NCI-H1092 (cell line): ENCODE measurements at places on chromosomes 3 and 15.

DNA sequence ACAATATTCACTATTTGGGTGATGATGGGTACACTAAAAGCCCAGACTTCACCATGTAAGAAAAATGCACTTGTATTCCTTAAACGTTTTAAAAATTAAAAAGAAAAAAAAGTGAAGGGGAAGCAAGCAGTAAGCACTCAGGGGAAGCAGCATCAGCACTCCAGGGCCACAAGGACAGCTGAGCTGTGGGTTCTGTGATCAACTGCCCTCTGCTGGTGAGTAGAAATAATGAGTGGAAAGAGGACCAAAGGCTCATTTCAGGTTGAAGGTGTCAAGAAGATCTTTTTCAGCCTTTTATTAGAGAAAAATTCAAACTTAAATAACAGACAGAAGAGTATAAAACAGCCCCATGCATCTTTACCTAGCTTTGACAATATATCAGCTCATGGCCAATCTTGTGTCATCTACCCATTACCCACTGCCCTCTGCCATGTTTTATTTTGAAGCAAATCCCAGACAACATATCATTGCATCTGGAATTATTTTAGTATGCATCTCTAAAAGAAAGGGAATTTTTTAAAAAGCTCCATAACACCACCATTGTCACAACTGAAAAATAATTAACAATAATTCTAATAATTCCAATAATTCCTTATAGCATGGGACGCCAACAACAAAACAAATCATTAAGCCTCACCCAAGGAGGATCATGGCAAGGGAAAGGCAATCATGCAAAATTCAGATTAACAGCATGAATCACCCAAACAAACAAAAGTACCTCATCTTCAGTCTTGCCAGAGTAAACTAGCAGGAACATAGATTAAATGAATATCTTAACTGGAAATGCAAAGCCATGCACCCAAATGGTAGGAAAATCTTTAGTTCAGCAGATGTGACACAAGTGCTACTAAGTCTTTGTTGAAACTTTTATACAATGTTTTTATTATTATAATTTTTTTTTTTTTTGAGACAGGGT, 42.5 kb downstream of the TAMM41 start:
- no peak for DNase-seq

- DNase-seq, result no peak
Measured at GRCh38 chr3:188084752-188085583, 69.0 kb upstream of the LPP start.

DNA sequence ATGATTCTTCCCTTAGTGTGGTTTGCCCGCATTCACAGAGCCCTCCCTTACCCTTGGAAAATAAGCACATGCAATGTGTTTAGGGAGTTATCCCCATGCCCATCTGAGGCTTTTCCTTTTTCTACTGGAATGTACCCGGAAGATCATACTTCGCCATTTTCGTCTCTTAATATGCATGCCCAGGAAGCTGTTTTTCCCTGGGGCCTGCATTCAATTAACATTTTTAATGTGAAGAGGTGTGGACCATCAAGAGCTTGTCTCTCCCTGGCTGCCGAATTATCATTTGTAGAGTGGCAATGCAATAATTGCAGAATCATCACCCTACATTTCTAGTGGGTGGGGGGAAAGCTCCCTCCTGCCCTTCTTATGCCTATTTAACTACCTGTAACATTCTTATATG, 976.3 kb downstream of the DIPK2A start:
- DNase-seq, result no peak

- no peak for DNase-seq
Measured at GRCh38 chr3:98587654-98588053, 5.8 kb downstream of the CPOX start.

DNA sequence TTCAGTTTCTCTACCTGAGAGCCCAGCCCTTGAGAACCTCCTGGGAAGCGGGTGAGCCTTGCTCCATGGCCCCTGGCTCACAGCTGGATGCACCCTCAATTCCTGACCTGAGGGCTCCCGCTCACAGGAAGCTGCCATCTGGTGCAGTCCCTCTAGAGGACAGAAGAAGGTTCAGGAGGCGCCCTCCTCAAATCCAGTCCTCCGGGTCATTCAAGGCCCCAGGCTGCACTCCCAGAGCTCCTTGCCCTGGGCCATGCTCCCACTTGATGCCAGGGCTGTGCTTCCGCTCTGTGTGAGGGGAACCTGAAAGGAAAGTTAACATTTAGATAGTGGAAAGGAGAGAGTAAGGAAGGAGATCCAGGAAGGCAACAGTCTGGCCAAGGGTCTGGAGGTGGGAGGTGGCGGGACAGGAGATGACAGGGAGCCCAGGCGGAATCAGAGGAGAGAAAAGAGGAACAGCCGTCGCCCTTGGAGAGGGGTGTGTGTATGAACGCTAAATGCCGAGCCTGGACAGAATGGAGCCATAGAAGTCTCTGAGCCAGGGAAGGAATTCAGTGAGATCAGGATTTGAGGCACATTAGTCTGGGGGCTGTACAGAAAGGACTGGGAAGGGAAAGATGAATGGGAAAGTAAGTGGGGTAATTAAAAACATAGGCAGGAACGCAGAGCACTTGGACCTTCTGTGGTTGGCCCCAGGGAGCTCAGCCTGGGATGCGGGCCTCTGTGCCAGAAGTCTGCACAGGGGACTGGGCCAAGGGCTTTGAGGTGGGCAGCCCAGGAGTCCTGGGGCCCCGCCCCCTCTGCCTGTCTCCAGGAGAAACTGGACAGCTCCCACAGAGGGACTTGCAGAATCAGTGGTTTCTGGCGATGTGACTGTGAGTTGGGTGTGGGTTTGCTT, 26.1 kb downstream of the TBC1D21 start:
- no peak for DNase-seq

GRCh38 chr3:16885593-16886302, 993 bp downstream of the PLCL2 start:
- DNase-seq, result no peak

- no peak for DNase-seq
Measured at GRCh38 chr15:52301265-52301847, 5.8 kb upstream of the MYO5C start.

GRCh38 chr3:14283813-14284438, 105.3 kb downstream of the LSM3 start:
- no peak for DNase-seq

DNA sequence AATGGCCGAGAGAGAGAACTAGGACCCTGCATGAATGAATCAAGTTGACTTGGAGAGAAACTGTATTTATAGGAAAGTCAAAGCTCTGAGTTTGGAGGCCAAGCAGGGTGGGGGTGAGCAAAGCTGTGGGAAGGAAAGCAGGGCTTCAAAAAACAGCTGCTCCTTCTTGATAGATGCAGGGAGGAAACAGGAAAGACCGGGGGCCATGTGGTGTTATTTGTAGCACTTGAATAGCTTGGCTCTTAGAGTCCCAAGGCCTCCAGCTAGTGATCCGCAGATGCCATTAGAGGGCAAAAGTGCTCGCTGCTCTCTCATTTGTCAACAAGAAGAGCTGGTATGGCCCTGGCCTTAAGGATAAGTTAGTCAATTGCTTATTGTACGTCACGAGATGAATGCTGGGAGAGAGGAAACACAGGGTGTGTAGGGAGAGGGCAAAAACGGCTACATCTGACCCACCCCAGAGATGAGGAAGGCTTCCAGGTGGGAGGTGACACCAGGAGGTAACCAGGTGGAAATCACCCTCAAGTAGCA, at the start of gene ALG1L2:
ALG1L2 (plus strand) TSS at position 481 of the 531 bp plus-strand sequence. CDS start 186 bp downstream, outside the sequence.
- no peak for DNase-seq

- no peak for DNase-seq
Measured at GRCh38 chr3:117480525-117480924, 770.9 kb downstream of the TUSC7 start.

DNA sequence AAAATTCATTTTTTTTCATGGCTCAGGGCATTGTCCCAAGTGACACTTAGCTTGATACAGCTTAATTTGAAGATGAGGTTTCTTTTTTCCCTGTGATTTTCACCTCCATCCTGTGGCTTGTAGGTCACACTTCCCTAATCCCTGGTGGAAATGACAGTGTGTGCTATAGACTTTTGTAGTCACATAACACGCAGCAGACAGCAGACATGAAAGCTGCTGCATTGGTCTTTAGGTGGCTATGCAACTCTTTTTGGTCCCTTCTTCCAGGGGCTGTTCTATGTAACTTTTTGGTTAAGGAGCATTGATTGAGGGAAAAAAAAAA, 38.8 kb downstream of the TRAK1 start:
- no peak for DNase-seq

- no peak for DNase-seq
Measured at GRCh38 chr3:100100425-100100824, 13.9 kb downstream of the FILIP1L start.

DNA sequence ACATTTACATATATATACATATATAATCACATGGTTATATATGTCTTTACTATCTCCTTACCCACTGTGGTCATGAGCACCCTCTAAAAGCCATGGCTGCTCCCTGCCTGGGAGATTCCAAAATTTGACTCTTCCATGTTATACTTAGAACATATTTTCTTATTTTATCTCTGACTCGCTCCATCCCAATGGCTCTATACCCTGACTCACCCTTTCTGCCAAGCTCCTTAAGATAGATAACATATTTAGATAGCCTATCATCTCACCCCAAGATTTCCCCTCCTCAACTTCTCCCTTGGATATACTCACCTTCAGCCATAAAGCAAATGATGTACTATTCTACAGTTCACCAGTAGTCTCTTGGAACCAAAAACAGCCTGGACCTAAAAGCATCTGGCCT, 65.1 kb downstream of the CD200R1L start:
- no peak for DNase-seq

DNA sequence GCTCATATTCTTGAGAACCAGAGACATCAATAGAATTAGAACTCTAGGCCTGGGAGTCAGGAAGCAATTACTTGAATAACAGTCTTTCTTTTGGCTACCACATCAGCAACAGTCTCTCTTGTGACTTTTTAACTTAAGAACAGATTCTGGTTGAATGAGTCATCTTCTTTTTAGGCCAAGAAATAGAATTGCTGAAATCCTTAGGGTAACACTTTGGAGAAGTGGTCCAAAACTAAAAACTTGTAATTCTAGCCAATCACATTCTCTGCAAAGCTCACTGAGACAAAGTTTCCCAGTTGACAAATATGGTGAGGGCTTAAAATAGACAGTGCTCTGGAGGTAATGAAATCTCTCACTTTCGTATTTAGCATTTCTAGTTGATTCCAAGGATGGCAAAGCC, 238.0 kb downstream of the SHOX2 start:
- DNase-seq, result no peak

GRCh38 chr15:97525809-97526208, 434.7 kb upstream of the ARRDC4 start:
- no peak for DNase-seq

- no peak for DNase-seq
Measured at GRCh38 chr3:136642711-136643110, 109.5 kb downstream of the STAG1 start.

DNA sequence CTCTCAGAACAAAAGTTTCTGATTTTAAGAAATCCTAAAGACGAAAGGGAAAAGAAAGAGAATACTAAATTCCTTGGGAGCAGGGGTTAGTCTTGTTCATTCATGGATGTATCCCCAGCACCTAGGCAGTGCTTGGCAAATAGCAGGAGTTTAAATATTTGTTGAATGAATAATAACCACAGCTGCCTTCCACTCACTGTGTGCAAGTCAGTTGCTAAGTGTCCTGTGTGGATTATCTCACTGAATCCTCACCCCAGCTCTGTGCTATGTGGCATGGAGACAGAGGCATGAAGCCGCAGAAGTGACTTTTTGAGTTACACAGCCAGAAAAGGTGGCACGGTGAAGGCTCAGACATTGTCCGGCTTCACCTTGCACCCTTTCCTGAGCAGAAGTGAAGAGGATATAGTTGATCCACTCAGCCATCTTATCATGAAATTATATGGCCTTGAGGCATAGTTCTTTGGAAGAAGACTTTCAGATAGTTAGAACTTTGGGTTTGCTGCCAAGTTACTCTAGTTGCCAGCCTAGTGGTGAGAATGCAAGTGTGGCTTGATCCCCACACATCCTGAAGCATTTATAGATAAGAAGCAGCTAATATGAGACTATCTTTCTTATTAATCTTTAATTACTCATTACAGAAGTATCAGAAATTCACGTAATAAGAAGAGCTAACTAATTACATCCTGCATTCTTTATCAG, 355.5 kb downstream of the LRTM1 start:
- no peak for DNase-seq

DNA sequence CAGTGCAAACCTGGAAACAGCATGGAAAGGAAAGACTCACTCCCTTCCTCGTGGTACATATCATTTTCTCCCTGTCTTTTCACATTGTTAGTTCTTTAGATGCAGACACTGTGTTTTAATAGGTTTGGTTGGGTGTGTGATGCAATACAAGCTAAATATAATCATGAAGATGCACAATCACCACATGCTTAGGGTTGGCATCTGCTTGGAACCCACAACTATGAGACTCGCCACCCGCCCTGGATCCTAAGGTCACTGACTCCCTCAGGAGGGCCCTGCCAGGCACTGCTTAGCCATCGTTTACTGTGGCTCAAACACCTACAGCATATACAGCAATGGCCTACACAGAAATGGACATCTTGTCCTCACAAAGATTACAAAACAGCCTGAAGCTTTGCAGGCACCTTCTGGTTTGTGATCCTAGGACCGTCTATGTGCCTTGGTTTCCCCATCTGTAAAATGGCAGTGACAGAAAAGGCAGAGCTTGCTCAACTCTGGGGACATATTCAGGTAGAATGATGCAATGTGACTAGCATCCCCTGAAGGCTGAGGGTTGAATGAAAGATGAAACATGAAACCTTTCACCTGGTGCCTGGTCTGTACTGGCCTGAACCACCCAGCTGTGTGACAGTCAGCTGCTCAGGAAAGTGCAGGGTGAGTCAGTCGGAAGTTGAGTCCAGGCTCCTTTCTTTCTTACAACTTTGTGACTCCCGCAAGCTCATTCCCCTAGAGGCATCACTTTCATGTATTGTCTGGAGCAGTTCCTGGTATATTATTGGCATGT, 123.6 kb upstream of the PFN2 start:
- no peak for DNase-seq

GRCh38 chr15:40554161-40554525, 10.7 kb downstream of the CCDC32 start:
- no peak for DNase-seq

DNA sequence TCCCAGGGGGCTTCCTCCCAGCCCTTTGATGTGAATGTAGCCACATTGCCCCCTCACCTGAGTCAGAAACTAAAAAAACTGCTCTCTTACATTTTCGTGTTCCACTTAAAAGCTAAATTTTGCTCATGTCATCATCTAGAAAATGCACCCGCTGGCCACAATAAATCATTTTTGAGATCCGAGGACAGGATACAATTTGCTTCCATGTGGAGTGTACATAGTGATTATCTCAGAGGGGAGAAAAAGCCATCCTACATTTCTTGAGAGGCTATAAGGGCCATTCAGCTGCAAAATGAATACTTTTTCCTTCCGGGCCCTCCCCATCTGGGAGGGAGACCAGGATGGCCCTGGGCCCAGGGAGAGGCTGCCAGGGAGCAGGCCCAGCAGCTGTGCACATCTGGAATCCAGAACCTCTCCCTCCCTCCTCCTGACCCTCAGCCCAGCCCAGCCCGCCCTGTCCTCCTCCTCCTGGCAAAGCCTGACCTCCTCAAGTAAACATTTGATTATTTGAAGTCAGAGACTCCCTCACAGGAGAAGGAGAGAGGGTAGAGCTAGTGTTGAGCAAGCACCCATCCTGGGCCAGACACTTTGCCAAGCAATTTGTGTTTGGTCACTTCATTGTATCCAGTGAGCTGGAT, 59.1 kb downstream of the CORO2B start:
- peak; percentile 28 for DNase-seq
